SW 1271 (cell line): ENCODE measurements at places on chromosomes 3 and 15.

DNA sequence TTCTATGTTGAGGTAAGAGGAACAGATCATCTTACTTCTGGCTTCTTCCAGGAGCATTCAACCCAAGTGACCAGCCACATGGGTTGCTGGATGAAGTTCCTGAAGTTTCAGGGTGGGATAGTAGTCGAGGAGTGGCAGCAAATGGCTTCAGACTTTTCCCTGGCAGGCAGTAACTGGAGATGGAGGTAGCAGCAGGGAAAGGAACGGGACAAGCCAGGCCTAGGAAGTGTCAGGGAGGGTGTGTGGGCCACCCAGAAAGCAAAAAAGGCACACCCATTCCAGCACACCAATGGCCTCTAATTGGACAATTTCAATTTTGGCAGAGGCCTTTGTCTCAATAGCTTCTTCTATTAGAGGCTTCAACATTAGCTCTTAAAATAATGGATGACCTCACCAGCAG lies 498.6 kb upstream of the ATP11B start:
- no peak for DNase-seq

DNA sequence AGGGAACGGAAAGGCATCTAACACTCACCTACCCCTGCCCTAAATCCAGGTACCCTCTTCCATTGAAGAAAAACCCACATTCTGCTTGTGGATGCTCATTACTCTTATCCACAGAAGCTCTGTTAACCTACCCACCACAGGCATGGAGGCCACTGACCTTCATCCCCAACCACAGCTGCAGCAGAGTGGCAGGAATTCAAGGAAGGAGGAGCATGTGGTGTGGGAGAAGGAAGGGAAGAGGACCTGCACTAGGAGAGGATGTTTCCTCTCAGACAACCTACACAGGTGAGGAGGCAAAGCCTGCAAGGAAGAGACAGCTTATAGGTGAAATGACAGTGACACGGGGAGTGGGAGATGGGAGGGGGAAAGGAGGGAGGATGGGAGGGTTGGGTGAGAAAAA lies 192.5 kb upstream of the TSC22D2 start:
- DNase-seq: no peak

- no peak for DNase-seq
These were observed 7.8 kb upstream of the AEN start for GRCh38 chr15:88613074-88613944.

DNA sequence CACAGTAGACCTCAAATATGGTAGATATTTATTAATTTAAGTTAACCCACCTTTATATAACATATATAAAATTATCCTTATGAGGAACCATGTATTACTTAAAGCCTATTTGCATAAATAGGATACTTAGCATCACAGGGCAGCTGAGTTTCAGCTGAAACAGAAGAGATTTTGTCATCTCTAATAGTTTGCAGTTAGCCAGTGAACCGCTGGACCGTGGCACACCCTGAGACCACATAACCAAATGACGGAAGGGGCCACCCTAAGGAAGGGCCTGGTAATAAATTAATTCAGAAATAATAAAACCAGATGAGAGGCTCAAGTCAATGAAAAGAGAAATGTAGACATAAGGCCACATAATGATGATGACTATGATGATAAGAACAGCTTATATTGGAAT lies 107.7 kb downstream of the MYO5A start:
- no peak for DNase-seq

- no peak for DNase-seq
These were observed 222.3 kb downstream of the NR1D2 start for GRCh38 chr3:24167429-24167828.

GRCh38 chr3:197520311-197521276 lies 35.2 kb downstream of the BDH1 start:
- DNase-seq: no peak

DNA sequence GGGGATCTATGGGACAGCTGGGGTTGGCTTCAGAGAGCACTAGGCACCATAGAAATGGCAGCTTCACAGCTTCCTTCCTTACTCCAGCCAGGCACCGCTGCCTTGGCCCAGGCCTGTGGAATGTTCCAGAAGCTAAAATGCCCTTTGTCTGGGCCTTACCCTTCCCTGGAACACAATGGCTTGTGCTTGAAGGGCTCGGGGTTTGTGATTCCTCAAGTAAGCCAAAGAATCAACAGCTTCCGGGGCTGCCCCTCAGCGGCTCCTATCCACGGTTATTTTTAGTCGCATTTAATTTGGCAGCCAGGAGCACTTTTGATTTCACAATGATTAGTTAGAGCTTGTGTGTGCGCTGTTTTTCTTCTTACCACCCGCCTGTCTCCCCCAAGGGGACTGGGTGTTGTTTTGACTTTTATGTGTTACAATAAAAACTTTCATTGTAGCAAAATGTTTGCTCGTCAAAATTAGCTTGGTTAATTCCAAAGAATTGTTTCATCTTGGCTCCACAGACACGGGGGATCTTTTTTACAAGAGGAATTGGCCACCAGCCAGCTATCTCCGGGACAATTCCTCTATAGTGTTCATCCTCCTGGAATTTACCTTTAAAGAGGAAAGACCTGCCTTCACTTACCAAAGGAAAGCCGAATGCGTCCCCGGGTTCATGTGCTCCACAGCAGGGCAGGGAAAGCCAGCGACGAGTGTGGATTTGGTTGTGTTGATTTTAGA lies 73.8 kb downstream of the TLE3 start:
- no peak for DNase-seq

DNA sequence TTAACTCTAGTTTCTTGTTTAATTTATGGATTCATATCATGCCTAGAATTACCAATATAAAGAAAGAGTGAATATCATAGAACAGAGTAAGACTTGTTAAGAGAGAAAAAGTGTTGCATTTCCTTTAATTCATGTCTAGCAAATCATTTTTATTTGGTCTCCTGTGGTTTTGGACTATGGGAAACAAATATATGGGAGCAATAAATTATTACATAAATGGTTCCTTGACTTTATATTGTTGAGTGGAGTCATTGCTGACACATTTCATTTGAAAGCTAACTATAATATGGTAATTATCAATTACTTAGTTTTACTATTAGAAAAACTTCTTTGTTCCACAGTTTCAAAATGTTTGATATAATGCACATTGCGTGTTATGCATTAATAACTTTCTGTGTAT lies 144.7 kb upstream of the CGNL1 start:
- no peak for DNase-seq

DNA sequence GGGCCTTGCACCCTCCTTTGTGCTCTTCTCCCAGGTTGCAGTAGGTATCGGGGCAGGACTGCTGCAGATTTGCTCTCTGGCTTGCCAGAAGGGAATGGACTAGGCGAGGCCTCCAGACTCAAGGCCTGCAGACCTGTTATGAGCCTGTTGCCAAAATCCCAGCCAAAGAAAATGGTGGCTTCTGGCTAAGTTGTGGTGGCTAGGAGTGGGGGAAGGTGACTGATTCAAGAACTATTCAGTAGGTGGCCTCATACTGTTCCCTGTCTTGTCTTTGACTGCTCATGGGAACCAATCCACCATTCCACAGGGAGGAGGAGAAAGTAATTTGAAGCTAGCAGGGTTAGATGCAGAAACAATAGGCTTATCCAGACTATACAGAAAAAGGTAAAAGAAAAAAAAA lies 380.4 kb upstream of the PROK2 start:
- no peak for DNase-seq

GRCh38 chr15:100241572-100242482 lies 99.9 kb downstream of the ADAMTS17 start:
- DNase-seq: peak; percentile 34

- no peak for DNase-seq
These were observed 24.5 kb downstream of the NTRK3 start for GRCh38 chr15:88231909-88232644.

GRCh38 chr3:173138026-173138425 lies 3.0 kb downstream of the SPATA16 start:
- DNase-seq: no peak

DNA sequence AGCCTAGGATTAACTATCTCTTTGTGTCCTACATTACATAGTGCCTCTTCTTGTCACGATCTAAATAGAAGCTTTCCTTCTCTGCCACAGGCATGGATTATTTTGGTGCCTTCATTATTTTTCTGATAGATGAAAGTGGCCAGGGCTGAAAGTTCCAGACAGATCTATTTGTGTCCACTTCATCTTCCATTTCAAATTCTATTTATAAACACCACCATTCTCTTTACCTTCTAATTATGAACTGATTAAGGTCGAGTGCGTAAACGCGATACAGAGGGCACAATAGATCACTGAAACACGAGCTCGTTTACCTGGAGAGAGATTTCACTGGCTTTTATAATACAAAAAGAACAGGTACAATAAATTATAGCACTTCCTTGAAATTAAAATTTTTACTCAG lies 105.0 kb downstream of the EDEM1 start:
- DNase-seq: no peak

GRCh38 chr15:75776065-75776423 lies 63.4 kb upstream of the CSPG4 start:
- no peak for DNase-seq

DNA sequence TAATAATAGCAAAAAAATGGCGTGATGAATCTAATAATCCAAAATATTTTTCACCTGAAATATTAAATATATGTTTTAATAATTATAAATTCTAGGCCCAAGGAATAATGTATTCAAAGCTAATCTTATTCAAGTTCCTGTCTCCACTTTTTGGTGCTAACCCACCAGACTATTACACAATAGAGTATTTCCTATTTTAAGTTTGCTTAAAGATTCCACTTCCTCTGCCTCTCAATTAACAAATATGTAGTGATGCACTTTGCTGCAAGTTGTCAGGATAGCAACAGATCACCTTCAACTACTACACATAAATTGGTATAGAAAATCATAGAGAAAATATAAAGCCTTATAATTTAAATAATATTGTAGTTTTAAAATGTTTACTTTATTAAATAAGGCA lies 467.5 kb downstream of the C3orf38 start:
- DNase-seq: no peak

DNA sequence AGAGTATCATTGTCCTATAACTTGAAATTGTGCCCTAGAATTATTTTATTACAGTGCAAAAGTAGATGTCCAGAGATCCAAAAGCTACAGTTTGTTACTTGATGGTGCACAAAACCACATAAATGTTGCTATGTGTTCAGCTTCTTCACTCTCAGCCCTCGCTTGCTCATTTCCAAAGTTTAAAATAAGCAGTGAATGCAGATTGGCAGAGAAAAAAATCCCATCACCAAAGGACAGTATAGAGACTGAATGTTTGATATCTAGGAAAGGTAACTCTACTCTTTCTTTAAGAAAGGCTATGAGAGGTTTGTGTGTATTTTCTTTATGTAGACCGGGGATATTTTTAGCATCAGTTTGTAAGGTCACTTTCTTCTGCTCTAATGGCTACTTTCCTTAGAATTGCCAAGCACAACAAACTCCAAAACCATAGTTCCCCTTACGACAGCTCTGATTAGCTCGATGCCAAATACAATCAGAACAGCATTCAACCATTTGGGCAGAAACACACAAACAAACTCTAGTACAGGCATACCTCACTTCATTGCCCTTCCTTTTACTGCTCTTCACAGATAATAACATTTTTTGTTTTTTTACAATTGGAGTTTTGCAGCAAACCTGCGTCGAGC lies 164.1 kb upstream of the CCDC54 start:
- DNase-seq: no peak

- no peak for DNase-seq
These were observed 932 bp upstream of the VPS8 start for GRCh38 chr3:184811034-184811433.

- DNase-seq: no peak
These were observed 69.2 kb downstream of the ATP8B4 start for GRCh38 chr15:50049871-50050270.

GRCh38 chr15:52866698-52867097 lies 76.6 kb upstream of the ONECUT1 start:
- DNase-seq: no peak
